Mesenchymal stem cell (in vitro differentiated cells and primary cell): ENCODE measurements at places on chromosomes 12 and 14.

GRCh38 chr12:45695035-45695434, 34.5 kb upstream of the ARID2 start:
- H3K4me1 ChIP-seq = peaks cover 2% of the 10 kb centered on the region
- no peak overlapping the region for H3K27ac ChIP-seq
- no peaks in the 10 kb centered on the region for H3K27me3 ChIP-seq
- DNase-seq = no peak
- no peak overlapping the region for H3K4me3 ChIP-seq

- H3K4me1 ChIP-seq = no peaks in the 10 kb centered on the region
- no peaks in the 10 kb centered on the region for H3K27me3 ChIP-seq
- H3K36me3 ChIP-seq = no peaks in the 10 kb centered on the region
- no peak overlapping the region for H3K4me3 ChIP-seq
These were observed 56.8 kb downstream of the LRFN5 start for GRCh38 chr14:41663473-41663850.

GRCh38 chr12:46369474-46370379, 2.8 kb downstream of the SLC38A2 start:
- peaks cover 6% of the 10 kb centered on the region for H3K4me1 ChIP-seq
- no peak overlapping the region for H3K4me3 ChIP-seq
- peaks cover 65% of the 10 kb centered on the region for H3K36me3 ChIP-seq
- DNase-seq = no peak

DNA sequence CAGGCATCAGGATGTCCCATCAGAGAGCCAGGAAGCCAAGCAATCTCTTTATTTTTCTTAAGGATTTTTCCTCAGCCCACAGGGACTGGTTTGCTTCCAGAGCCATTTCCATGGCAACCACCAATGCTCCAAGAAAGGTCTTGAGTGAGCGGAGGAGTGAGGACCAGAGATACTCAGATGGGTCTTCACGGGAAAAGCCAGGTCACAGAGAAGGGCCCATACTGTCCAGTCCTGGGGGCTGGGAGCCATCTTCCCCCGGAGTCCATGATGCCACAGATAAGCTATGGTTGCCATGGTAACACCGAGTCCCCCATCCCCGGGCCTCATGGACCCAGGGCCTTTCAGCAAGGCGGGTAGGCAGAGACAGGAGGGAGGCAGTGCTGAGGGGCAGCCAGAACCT, 28.6 kb downstream of the CMKLR1 start:
- H3K27ac ChIP-seq = no peak overlapping the region
- no peak overlapping the region for H3K4me3 ChIP-seq
- no peak for DNase-seq
- peaks cover 35% of the 10 kb centered on the region for H3K4me1 ChIP-seq
- no peaks in the 10 kb centered on the region for H3K36me3 ChIP-seq

- no peak overlapping the region for H3K4me3 ChIP-seq
- DNase-seq = peak; percentile 96
- H3K36me3 ChIP-seq = no peaks in the 10 kb centered on the region
- no peaks in the 10 kb centered on the region for H3K27me3 ChIP-seq
These were observed 137.0 kb downstream of the CRADD start for GRCh38 chr12:93813972-93814821.

- no peaks in the 10 kb centered on the region for H3K27me3 ChIP-seq
- H3K4me3 ChIP-seq = no peak overlapping the region
- H3K27ac ChIP-seq = no peak overlapping the region
- no peak for DNase-seq
- H3K36me3 ChIP-seq = peaks cover 33% of the 10 kb centered on the region
These were observed 42.5 kb downstream of the TTC7B start for GRCh38 chr14:90773705-90774104.

DNA sequence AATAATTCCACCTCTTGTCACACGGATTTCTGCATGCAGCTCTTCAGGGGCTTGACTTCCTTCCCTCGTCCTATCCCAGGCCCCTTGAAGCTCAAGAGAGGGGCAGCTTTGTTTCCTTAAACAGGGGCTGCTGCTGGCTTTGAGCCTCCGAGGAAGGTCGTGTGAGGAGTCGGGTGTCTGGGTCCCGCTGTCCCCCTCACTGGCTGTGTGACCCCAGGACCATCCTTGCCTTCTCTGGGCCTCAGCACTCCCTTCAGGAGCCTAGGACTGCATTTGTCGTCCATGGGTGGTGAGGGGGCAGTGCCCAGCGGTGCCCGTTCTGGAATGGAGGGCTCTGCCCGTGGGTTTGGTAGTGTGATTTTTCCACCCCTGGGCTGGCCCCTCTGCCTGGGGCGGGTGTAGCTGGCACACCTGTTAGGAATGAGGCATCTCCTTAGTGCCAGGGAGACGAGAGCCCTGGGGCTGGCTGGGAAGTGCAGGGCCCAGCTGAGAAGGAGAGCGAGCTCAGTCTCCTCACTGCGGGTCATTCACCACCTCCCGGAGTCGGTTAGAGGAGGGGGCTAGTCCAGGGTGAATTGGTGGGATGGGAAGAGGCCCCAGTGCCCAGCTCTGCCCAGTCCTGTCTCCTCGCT, 60.8 kb downstream of the TSPAN9 start:
- H3K27me3 ChIP-seq = no peaks in the 10 kb centered on the region
- H3K4me3 ChIP-seq = no peak overlapping the region
- no peak overlapping the region for H3K27ac ChIP-seq

DNA sequence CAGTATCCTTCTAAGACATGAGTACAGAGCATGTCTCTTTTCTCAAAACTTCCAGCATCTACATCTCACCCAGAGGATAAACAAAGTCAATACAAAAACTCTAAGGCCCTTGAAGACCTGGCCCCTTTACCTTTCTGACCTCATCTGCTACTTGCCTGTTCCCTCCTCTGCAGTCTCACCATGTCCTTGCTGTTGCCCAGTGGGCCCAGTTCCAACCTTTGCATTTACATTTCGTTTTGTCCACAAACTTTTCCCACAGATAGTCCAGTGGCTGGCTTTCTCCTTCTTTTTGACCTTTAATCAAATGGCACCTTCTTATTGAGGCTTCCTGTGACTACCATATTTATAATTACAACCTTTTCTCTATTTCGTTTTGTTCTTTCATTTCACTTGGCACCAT, 1.6 kb downstream of the IRAK4 start:
- no peak overlapping the region for H3K27ac ChIP-seq
- H3K4me1 ChIP-seq = peaks cover 3% of the 10 kb centered on the region
- DNase-seq = no peak
- no peaks in the 10 kb centered on the region for H3K27me3 ChIP-seq
- H3K4me3 ChIP-seq = no peak overlapping the region

GRCh38 chr14:50026396-50026795, 90.0 kb downstream of the VCPKMT start:
- peak; percentile 29 for DNase-seq
- H3K4me1 ChIP-seq = peaks cover 5% of the 10 kb centered on the region
- H3K36me3 ChIP-seq = no peaks in the 10 kb centered on the region
- H3K27me3 ChIP-seq = no peaks in the 10 kb centered on the region
- no peak overlapping the region for H3K27ac ChIP-seq

GRCh38 chr12:113548467-113548866, 76.8 kb upstream of the LHX5 start:
- no peak for DNase-seq
- H3K27ac ChIP-seq = no peak overlapping the region
- no peaks in the 10 kb centered on the region for H3K36me3 ChIP-seq
- no peaks in the 10 kb centered on the region for H3K27me3 ChIP-seq

DNA sequence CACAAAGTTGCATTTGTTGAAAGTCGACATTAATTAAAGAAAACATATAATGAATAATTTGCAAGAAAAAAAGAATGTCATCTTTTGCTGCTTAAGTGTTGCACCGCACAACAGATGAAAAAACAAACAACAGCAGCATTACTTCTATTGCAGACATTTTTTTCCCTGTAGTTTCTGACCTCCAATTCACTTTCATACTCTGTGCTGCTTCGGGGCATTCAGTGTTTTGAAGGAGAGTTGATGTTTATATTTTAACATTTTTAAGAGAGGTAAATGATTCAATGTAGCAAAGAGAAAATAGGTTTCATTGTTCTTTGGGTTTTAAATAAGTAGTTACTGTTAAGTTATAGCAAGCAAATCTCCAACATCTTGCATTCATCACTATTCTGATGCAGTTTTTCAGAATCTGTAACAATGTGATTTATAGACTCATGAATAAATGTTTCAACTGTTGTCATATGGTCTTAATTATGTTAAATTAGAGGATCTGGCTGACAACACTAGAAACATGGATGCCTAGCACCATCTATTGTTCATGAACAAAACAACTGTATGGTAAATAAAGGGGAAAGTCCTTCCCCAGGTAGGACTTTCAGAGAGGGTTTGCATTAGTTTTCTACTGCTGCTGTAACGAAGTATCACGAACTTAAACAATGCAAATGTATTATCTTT, 168.1 kb downstream of the BCAT1 start:
- H3K27me3 ChIP-seq = no peaks in the 10 kb centered on the region
- H3K36me3 ChIP-seq = no peaks in the 10 kb centered on the region
- no peak overlapping the region for H3K27ac ChIP-seq
- no peak for DNase-seq

- DNase-seq = no peak
- no peak overlapping the region for H3K4me3 ChIP-seq
- no peak overlapping the region for H3K27ac ChIP-seq
- no peaks in the 10 kb centered on the region for H3K27me3 ChIP-seq
- H3K36me3 ChIP-seq = no peaks in the 10 kb centered on the region
These were observed 151.3 kb downstream of the TTC7B start for GRCh38 chr14:90664911-90665310.

- H3K4me1 ChIP-seq = peaks cover 5% of the 10 kb centered on the region
- H3K27me3 ChIP-seq = no peaks in the 10 kb centered on the region
- no peak for DNase-seq
- no peak overlapping the region for H3K4me3 ChIP-seq
- H3K36me3 ChIP-seq = peaks cover 88% of the 10 kb centered on the region
- no peak overlapping the region for H3K27ac ChIP-seq
These were observed 20.7 kb downstream of the AHNAK2 start for GRCh38 chr14:104957146-104958113.

GRCh38 chr12:130707571-130707891, 8.6 kb downstream of the RIMBP2 start:
- no peak for DNase-seq
- H3K27me3 ChIP-seq = no peaks in the 10 kb centered on the region

DNA sequence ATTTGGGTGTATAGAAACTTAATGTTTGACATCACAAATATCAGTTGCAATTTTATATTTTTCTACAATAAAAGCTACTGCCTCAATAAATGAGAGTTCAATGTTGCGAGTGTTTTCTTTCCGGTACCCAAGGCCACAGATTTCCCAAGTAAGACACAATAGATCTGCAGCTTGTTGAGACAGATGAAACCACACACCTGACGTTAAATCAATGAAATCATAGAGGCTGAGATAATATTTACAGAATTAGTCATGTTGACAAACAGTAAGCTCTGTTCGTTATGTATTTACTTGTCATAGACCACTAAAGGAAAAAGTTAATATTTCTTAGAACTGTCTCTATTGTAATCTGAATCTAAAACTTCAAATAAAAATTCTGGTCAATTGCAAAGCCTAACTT, 49.2 kb upstream of the PTHLH start:
- H3K4me1 ChIP-seq = peaks cover 13% of the 10 kb centered on the region
- no peaks in the 10 kb centered on the region for H3K27me3 ChIP-seq
- no peak for DNase-seq
- no peak overlapping the region for H3K27ac ChIP-seq

GRCh38 chr12:131635491-131636122, 75.3 kb upstream of the SFSWAP start:
- H3K27me3 ChIP-seq = no peaks in the 10 kb centered on the region
- H3K4me3 ChIP-seq = no peak overlapping the region
- H3K4me1 ChIP-seq = no peaks in the 10 kb centered on the region
- DNase-seq = no peak
- no peak overlapping the region for H3K27ac ChIP-seq
- H3K36me3 ChIP-seq = no peaks in the 10 kb centered on the region

GRCh38 chr14:69395929-69396328, 2.2 kb downstream of the ERH start:
- DNase-seq = no peak
- no peaks in the 10 kb centered on the region for H3K27me3 ChIP-seq
- peaks cover 20% of the 10 kb centered on the region for H3K36me3 ChIP-seq
- no peak overlapping the region for H3K4me3 ChIP-seq
- H3K27ac ChIP-seq = no peak overlapping the region
- H3K4me1 ChIP-seq = peaks cover 7% of the 10 kb centered on the region

GRCh38 chr14:22047115-22047514, 373.5 kb upstream of the OR4E1 start:
- no peaks in the 10 kb centered on the region for H3K36me3 ChIP-seq
- no peaks in the 10 kb centered on the region for H3K4me1 ChIP-seq
- H3K27me3 ChIP-seq = peaks cover 10% of the 10 kb centered on the region
- no peak for DNase-seq
- no peak overlapping the region for H3K27ac ChIP-seq

- no peak overlapping the region for H3K4me3 ChIP-seq
- no peaks in the 10 kb centered on the region for H3K27me3 ChIP-seq
- H3K4me1 ChIP-seq = no peaks in the 10 kb centered on the region
- no peak for DNase-seq
- peaks cover 11% of the 10 kb centered on the region for H3K36me3 ChIP-seq
These were observed 115.9 kb downstream of the DERA start for GRCh38 chr12:16027002-16027401.

DNA sequence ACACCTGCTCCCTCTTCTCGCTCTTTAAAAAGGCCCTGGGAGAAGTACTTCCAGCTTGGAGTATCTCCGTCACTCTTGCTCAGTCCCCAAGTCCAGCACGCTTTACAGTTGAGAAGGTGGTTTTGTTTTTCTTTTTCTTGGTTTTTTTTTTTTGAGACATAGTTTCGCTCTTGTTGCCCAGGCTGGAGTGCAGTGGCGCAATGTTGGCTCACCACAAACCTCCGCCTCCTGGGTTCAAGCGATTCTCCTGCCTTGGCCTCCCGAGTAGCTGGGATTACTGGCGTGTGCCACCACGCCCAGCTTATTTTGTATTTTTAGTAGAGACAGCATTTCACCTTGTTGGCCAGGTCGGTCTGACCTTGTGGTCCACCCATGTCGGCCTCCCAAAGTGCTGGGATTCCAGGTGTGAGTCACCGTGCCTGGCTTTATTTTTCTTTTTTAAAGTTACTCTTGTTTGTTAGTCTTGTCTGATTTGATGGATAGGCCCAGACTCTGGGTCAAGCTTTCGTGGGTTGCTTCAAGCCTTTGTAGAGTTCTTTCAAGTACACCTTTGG, 1.9 kb downstream of the TDRD9 start:
- DNase-seq = no peak
- H3K27ac ChIP-seq = no peak overlapping the region
- H3K4me3 ChIP-seq = no peak overlapping the region
- no peaks in the 10 kb centered on the region for H3K36me3 ChIP-seq

GRCh38 chr12:124745891-124746570, 117.6 kb downstream of the SCARB1 start:
- H3K27me3 ChIP-seq = no peaks in the 10 kb centered on the region
- no peaks in the 10 kb centered on the region for H3K36me3 ChIP-seq
- no peak overlapping the region for H3K4me3 ChIP-seq
- H3K4me1 ChIP-seq = peaks cover 34% of the 10 kb centered on the region
- H3K27ac ChIP-seq = peak overlapping the region; percentile 51
- peak; percentile 90 for DNase-seq

- peaks cover 8% of the 10 kb centered on the region for H3K4me1 ChIP-seq
- H3K36me3 ChIP-seq = peaks cover 50% of the 10 kb centered on the region
- no peak for DNase-seq
- H3K27me3 ChIP-seq = no peaks in the 10 kb centered on the region
- H3K27ac ChIP-seq = no peak overlapping the region
- no peak overlapping the region for H3K4me3 ChIP-seq
These were observed 13.2 kb upstream of the EID3 start for GRCh38 chr12:104290320-104290719.

- H3K4me3 ChIP-seq = no peak overlapping the region
- H3K27ac ChIP-seq = no peak overlapping the region
- H3K4me1 ChIP-seq = no peaks in the 10 kb centered on the region
- DNase-seq = peak; percentile 47
- no peaks in the 10 kb centered on the region for H3K27me3 ChIP-seq
- no peaks in the 10 kb centered on the region for H3K36me3 ChIP-seq
These were observed 51.1 kb downstream of the HSPB8 start for GRCh38 chr12:119229837-119230236.
